ENCODE measurements at places on chromosomes 3 and 15.

DNA sequence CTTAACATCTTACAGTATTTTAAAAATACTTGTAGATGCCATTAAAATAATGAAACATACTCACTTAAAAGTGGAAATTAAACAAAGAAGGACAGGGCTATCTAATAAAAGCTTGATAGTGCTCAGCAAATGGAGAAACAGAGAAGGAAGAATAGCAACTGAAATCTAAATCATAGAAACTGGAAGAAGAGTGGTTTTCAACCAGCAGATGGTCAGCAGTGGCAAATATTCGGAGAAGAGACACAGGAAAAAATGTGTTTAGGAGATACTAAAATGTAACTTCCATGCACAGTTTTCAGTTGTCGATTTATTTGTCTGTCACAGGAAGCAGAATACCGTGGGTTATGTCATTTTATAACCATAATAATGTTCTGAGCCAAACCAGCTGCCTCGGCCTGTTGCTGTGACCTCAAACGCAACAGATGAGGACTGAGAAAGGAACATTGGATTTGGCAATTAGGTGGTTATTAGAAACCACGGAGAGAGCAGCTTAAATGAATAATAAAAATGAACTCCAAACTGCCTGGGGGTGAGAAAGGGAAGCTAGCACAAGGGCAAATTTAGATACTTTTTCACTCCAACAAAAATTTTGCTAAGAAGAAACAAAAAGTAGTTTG is 246.6 kb upstream of the KCNMB2 start:
- DNase-seq = no peak

GRCh38 chr3:23752126-23752525 is 53.6 kb upstream of the UBE2E1 start:
- no peak for DNase-seq

DNA sequence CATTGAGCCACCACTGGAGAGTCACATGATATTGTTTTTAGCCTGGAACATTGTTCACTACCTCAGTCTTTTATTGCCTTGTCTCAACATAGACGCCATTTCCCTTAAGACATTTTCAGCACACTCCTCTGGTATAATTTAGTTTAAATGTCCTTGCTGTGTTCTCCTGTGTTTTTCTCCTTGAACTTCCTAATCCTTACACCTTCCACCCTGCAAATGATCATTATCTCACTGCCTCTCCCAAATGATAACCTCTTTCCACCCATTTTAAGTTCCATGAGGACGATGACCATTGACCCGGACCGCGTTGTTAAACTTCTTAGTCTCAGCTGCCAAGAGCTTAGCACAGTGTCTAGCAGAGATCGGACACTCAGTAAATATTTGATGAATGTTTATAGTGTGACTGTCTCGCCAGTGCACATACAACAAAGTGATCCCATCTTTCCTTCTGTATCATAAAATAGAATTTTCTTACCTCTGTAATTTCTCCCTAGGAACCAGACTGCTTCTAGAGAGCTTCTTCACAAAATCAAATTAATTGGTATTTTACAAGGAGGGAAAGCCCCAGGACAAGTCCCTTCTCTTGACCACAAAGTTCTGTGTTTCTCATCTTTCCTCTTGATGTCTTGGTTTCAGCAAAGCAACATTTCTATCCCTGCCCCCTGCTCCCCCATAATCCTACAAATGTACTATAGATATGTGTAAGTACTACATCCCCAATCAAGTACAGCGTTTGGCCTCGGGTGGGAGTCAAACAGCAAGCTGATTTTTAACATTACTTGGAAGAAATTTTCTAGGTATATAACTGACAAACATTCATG is 429.6 kb downstream of the LPP start:
- no peak for DNase-seq

GRCh38 chr15:91679447-91679846 is 174.1 kb upstream of the SLCO3A1 start:
- DNase-seq = no peak

DNA sequence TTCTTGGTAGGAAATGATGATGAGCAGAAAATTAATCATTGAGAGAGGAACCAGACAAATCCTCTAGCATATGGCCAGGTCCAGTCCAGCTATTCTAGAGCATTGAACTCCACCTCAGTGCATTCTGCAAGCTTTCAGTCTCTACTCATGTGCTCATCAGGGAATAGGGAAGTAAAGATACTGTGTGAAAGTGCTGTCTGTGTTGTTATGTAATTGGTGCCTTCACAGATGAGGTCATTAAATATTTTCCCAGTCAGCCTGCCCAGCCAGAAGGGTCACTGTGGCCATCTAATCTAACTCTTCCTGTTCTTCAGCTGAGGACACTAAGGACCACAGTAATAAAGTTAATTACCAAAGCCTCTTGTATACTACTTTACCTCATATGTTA is 28.2 kb downstream of the C3orf62 start:
- no peak for DNase-seq

- no peak for DNase-seq
These were observed 13.7 kb upstream of the ANP32A start for GRCh38 chr15:68834346-68834745.

- no peak for DNase-seq
These were observed 514 bp downstream of the IGF2BP2 start for GRCh38 chr3:185824051-185825005.

DNA sequence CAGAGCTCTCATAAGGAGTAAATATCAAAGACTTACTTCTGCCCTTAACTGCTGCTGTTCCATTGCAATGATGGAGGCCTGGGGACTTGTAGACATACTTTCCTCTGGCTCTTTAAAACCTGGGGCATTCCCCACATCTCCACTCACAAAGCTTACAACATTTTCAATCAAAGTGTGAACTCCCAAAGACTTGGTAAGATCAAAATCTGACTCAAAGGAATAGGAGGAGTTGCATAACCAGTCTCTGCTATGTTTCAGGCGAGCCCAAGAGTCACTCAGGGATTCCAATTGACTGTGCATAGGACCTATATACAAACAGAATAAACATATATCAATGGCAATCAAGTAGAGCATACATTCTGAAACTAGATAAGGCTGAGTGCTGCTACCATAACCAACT is 101.5 kb downstream of the FBXL22 start:
- no peak for DNase-seq

- DNase-seq = no peak
These were observed 93.9 kb downstream of the PCCB start for GRCh38 chr3:136343873-136344555.
